Activated T-helper 1 cell treated with Interleukin-2 at 50 U/mL for 16 hours (primary cell): ENCODE measurements at places on chromosomes 5 and 9.

- no peak for DNase-seq
Measured at GRCh38 chr5:78589923-78590322, 58.6 kb downstream of the LHFPL2 start.

DNA sequence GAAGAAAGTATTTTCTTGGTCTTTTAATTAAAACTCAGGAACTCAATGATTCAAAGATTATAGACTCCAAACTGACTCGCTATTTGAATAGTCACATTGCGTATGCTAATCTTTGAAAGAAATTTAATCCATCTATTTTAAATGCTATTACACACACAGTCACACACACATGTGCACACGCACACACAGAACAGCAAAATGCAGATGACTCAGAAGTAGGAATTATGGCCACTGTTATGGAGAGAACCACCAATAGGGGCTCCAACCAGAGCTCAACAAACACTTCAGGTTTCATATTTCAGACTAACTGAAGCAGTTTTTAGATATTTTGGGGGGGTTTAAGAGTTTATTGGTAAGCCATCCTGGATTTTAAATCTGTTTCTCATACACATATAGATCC is 1917.9 kb downstream of the EFNA5 start:
- DNase-seq = no peak

DNA sequence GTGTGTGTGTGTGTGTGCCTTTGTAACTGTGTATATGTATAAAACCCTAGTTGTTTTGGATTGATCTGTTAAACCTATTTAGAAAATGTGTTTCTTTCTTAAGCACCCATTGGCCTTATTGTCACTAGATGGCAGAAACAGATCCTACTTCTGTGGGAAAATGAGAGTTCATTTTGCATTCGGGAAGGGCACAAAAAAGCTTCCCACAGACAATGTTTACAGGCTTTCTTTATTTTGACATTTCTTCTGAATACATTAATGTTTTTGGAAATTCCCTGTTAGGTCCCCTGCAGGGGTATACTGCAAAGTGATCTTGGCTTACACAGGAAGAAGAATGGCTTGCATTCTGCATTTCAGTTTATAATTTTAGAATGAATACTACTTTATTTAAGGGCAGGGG is 481.8 kb upstream of the ARRDC3 start:
- DNase-seq = no peak

- DNase-seq = peak; percentile 82
Measured at GRCh38 chr5:150458802-150459557, 9.4 kb upstream of the RPS14 start.

GRCh38 chr5:128498844-128499455 is 39.1 kb downstream of the FBN2 start:
- no peak for DNase-seq

GRCh38 chr9:101671567-101671966 is 66.9 kb downstream of the GRIN3A start:
- no peak for DNase-seq

- DNase-seq = no peak
Measured at GRCh38 chr9:74528207-74528606, 31.1 kb downstream of the RORB start.

GRCh38 chr9:134644725-134645606 is 3.4 kb downstream of the COL5A1 start:
- DNase-seq = no peak

GRCh38 chr5:473551-474192 is 30.7 kb downstream of the EXOC3 start:
- DNase-seq = no peak

GRCh38 chr5:59698207-59699178 is 195.0 kb downstream of the PDE4D start:
- DNase-seq = no peak

DNA sequence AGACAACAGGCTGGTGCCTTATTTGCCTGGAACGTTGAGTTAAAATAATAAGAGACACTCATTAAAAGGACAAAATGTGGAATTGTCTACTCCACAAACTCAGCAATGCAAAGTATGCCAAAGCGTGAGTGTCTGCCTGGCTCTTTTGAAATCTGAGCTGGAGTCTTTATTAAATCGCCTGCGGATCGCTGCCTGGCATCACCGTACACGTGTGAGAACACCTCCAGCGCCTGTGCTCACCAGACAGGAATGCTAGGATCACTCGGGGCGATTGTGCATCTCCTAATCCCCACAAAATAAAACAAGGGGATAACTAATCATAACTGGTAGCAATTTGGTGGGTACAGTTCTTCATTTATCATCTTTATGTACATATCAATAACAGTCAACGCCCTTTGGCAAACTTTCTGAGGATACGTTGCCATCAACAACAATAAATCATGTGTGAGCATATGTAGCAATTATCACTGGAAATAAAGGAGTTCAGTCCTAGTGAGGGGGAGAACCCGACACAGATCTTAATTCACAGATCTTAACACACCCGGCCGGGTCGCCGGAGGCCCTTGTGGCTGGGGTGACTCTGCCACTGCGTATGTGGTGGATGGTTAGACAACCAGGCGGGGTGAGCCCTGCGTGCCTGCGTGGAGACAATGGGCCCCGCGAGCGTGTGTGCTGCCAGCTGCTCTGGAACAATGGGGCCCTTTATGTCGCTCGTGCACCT is 284.9 kb upstream of the IRX1 start:
- no peak for DNase-seq

GRCh38 chr5:39558541-39558940 is 133.8 kb upstream of the DAB2 start:
- DNase-seq = no peak

DNA sequence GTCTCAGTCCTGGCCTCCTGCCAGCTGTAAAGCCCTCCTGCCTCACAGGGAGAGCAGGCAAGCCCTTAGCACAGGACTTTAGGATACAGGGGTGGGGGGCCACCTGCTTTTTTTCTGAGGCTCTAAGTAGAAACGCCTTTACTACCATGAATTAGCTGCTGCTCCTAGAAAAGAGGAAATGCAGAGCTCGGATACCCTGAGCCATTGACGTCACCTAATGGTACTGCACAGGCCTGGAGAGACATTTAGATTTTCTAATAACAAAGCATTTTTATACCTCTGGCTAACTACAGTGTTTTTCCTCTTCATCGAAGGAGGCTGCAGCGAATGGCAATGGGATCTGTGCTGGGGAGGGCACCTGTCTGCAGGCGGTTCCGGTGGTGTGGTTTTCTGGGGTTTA is 137.0 kb downstream of the WDR41 start:
- no peak for DNase-seq

- no peak for DNase-seq
Measured at GRCh38 chr9:99803694-99804093, 18.0 kb upstream of the NR4A3 start.

DNA sequence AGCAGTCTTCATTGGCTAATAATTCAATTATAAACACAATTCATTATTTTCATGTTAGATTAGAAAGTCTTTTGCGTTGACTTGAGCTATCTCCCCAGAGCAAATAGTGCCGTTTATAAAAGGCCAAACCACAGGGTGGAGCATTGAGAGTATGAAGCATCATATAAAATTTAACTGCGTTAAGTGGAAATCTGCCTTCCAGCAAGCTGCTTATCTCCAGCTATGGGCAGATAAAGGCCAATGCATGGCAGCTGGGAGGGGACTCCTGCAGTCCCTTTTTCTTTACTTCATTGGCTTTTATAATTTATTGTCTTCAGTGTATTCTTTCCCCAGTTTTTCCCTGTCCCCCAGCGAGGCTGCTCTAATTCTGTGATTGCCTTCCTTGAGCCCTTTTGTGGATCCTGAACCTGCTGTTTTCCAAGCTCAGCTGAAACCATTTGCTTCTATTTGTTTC is 113.7 kb downstream of the TMEM232 start:
- no peak for DNase-seq
